ENCODE measurements at places on chromosomes 4 and X.

GRCh38 chr4:144621681-144622080, 24.3 kb upstream of the HHIP start:
- no peak for DNase-seq

GRCh38 chr4:45596379-45597101, 527.3 kb downstream of the GABRG1 start:
- no peak for DNase-seq

GRCh38 chr4:76666944-76667532, 230.9 kb downstream of the SOWAHB start:
- DNase-seq, result no peak

DNA sequence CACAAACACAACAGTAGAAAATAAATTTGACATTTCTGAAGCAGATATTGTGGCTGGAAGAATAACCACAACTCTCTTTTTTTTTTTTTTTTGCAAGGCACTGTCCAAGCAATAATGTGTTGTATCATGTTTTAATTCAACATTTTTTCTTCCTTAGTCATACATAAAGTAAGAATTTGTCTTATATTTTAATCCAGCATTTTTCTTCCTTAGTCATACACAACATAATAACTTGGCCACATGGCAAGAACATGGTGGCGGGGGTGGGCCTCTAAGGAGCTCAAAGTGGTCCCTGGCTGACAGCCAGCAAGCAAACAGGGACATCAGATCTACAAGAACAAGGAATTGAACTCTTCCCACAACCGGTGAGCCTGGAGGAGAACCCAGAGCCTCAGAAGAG, 20.2 kb downstream of the FBXW7 start:
- DNase-seq, result no peak

DNA sequence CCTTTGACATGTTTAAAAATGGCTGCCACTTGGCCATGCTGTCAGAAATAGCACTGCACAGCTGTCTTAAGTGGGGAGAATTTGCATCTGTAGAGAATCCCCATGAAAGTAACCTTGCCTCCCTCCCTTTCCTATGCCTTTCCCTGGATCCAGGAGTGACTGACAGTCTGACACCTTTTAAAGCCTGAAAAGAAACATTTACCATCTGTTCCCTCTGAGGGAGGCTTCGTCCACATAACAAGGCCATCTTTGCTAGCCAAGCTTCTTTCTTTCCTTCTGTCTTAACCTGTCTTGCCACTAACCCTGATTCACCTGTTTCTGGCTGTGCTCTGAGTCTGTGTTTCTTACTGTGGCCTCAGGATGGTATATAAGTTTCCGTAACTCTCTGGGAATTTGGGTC, 21.3 kb upstream of the AADAT start:
- no peak for DNase-seq

DNA sequence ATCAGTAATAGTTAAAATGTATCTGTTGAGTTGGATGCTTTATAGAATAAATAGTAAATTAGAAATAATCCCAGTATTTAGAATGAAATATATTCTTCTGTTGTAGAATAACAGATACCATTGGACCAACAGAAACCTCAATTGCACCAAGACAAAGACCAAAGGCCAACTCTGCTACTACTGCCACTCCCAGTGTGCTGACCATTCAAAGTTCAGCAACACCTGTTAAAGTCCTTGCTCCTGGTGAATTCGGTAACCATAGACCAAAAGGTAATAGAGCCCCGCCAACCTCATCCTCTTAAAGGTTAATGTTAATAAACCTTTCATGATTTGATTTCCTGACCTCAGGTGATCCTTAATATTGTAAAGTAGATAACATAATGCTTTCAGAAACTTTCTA, 73.8 kb downstream of the PAQR3 start:
- DNase-seq, result no peak

DNA sequence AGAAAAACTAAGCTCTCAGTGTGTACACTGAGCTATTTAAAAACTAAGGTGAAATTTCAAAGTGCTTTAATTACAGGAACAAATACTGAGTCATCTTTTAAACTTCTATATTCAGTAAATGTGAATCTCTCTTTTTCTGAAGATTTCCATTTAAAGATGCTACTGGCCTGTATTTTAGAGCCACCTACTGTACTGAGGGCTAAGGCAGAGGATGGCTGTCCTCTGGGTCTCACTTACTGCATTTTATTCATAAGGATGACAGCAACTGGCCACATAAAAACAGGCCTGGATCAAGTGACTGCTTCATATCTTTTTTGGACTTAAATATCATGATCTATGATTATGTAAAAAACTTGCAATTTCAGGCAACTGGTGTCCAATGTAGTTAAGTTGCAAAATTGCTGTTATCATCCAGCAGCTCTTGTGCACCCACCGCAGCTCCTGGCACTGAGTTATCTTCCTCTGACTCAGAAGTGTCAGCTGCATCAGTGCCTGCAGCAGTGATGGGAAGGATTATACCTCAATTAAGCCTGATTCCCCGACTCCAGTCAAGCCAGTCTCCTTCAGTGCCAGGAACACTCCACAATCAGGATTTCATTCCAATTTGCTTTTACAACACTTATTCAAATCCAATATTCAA, 1073.7 kb downstream of the PDHA2 start:
- peak; percentile 1 for DNase-seq

DNA sequence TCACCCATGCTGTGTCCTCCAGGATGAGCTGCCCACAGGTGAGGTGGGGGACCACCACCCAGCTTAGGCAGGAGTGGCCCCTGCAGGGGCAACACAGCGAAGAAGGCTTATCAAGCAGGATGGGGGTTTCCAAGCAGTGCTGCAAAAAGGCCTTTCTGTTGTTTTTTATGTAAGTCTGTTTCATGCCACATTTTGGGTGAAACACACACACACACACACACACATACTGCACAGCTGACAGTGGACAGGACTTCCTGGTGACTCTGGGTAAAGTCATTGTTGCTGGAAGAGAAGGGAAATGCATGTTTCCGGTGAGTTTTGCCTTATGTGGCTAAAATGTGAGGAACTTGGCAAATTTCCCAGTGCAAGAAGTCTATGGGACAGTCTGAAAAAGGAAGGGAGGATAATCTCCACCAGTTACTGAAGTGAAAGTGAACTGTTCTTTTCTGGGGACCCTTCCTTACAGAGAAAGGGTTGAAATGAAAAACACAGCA, 119.2 kb downstream of the IRF2 start:
- peak; percentile 95 for DNase-seq

DNA sequence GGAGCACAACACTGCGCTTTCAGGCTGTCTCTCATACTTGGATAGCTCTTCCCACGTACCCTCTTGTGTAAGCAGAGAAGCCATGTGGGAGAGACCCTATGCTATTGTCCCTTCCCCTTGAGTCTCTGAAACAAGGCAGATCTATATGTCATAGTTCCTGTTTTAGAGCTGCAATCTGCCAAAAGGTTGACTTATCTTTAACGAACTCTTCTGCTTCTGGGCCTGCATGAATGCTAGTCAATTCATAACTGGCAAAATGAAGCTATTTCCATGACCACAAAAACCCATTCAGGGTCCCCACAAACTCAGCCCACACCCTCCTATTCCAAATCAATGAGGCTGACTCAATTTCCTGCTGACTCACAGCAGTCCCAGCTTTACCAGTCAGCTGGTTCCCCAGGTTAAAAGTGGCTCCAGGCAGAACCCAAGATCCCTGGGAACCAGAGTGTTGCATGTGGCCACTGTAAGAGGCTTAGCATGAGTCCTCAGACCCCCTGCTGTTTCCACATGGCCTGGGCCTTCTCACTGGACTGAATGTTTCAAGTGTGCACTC, 25.3 kb upstream of the SOD3 start:
- peak; percentile 36 for DNase-seq

- peak; percentile 81 for DNase-seq
Measured at GRCh38 chrX:130975947-130976346, 72.9 kb upstream of the ENOX2 start.

- DNase-seq, result no peak
Measured at GRCh38 chr4:10018818-10019461, 2.4 kb downstream of the SLC2A9 start.

GRCh38 chrX:130848763-130849162, 54.2 kb downstream of the ENOX2 start:
- DNase-seq, result no peak

GRCh38 chr4:112973750-112974251, 75.7 kb upstream of the ANK2 start:
- no peak for DNase-seq

GRCh38 chr4:181166742-181167399, 1076.3 kb upstream of the TENM3 start:
- no peak for DNase-seq

DNA sequence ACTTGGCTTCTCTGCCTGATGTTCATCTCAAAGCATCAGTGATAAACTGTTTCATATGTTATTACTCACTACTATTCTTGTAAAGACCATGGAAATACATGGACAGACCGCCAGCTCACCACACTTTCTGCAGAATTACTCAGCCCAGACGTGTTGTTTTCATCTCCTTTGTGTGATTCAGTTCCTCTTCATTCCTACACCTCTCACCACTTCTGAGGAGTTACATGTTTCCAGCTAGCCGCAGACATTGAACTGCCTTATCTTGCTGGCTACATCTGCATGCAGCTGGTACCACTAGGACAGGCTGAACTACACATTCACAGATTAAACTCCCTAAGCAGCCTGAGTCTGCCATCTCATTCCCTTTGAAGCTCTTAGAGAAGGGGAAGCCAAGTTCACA, 443.2 kb upstream of the FGF16 start:
- DNase-seq, result peak; percentile 40

- DNase-seq, result no peak
Measured at GRCh38 chr4:170226288-170226687, 136.5 kb upstream of the AADAT start.

DNA sequence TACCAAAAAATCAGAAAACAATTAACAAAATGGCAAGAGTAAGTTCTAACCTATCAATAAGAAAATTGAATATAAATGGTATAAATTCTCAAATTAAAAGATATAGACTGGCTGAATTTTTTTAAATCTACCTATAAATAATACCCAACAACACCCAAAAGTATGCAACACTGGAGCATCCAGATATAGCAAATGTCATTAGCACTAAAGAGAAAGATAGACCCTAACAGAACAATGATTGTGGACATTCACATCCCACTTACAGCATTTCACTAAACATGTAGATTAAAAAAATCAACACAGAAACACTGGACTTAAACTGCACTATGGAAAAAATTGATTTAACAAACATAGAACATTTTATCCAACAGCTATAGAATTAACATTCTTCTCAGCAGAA, 673.0 kb upstream of the GRID2 start:
- no peak for DNase-seq

GRCh38 chr4:77593101-77593500, 12.5 kb upstream of the CXCL13 start:
- DNase-seq, result no peak

DNA sequence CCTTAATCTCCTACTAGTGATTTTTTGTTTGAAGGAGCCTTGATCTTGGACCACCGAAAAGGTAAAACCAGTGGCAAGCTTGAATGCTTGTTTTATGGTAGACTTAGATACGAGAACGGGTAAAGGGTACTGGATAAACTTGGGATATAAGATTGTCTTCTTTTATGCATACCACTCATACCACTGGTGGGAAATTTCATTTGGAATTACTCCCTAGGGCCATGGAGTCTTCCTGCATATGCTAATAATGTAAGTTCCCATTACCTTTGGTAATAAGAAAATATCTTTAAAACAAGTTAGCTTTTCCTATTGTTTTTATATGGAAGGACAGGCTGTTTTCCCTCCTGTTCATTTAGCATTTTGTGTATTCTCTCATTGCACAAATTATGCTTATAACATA, 11.7 kb downstream of the SMARCAD1 start:
- no peak for DNase-seq

DNA sequence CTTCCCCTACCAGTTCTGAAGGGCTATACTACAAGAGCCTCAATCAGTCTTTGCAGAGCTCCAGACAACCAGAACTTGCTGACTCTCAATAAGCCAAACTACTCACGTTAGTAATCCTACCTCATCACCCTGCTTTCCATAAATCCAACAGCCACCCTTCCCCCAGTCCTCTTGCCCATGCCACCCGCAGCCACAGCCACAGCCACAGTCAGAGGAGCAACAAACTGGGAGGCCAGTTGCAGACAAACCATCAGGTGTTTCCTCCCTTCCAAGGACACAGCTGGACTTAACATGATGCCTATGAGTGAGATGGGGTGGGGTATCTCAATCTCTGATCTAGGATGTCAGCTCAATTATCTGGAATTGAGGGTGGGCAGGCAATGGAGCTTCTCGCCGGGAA, 1.0 kb downstream of the GABRA3 start:
- DNase-seq, result no peak

- DNase-seq, result peak; percentile 5
Measured at GRCh38 chrX:85288992-85289723, 45.4 kb downstream of the ZNF711 start.

DNA sequence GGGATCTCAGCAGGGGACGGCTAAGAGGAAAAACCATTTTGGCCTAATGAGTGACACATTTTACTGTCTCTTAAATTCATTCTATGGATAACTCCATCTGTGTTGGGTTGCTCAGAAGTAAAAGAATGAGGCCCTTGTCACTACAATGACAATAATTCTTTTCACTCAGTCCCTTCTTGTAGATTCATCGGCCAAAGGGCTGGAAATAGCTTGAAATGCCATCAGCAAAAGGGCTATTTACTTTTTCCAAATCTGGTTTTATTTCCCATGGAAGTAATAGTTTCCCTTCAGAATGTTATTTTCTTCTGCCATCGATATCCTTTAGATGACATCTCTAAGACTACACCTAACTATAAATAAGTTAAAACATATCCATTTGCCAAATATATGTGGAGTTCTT, 7.4 kb downstream of the MEPE start:
- DNase-seq, result no peak

DNA sequence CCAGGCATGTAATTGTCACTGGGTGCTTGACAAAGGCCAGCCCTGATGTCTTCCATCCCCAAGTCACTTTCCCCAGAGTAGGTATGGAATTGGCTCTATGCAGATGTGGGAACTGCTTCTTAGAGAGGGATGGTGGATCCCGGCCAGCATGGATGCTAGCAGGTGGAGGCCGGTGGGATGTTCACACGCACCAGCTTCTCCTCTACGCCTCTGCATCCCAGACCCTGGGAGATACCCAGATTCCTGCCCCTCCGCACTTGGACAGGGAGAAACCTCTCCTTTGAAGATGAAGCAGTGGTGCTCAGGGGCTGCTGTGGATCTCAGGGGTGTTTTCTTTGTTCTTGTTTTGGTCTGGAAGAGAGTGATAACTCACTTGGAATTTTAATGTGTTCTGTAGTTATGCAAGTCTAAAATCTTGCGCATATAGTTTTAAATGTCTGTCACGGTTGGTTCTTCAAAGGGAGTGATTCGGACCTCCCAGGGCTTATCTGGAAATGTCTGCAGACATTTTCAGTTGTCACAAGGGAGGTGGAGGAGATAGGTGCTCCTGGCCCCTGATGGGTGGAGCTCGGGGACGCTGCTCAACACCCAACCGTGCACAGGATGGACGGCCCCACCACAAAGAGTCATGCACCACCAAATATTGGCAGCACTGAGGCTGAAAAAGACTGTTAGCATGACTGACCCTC, 308.0 kb downstream of the DHRSX start:
- no peak for DNase-seq

GRCh38 chr4:83010111-83010521, 507 bp downstream of the LIN54 start:
- DNase-seq, result peak; percentile 82

GRCh38 chr4:139954512-139954911, 199.5 kb downstream of the MAML3 start:
- DNase-seq, result no peak
